ENCODE measurements at places on chromosomes 7 and 10.

DNA sequence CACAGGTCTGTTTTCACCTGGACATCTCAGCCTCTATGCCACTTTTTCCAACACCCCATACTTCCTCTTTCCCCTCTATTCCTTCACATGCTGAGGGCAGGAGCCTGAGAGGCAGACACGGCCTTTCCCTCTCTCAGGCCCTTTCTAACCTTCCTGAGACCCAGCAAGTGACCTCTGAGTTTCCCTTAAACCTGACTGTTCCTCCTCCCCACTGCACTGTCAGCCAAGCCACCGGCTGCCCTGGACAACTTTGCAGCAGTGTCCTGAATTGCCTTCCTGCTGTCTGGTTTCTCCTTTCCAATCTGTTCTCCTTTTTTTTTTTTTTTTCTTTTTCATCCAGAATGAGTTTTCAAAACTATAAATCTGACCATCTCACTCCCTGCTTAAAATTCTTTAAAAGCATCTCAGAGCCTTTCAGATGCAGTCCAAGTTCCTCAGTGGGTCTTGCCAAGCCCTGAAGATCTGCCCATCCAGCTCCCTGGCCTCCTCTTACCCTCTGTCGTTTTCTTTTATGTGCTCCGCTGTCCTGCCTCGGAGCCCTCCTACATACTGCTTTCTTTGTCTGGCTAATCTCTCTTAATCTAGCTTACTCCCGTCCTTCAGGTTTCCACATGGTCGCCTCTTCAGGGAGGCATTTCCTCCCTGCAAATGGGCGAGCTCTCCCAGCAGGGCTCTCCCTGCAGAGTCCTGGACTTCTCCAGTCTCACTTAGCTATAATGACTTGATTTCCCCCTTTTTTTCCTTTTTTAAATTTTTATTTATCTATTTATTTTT lies 30.5 kb downstream of the SLC13A4 start:
- no peak for DNase-seq

DNA sequence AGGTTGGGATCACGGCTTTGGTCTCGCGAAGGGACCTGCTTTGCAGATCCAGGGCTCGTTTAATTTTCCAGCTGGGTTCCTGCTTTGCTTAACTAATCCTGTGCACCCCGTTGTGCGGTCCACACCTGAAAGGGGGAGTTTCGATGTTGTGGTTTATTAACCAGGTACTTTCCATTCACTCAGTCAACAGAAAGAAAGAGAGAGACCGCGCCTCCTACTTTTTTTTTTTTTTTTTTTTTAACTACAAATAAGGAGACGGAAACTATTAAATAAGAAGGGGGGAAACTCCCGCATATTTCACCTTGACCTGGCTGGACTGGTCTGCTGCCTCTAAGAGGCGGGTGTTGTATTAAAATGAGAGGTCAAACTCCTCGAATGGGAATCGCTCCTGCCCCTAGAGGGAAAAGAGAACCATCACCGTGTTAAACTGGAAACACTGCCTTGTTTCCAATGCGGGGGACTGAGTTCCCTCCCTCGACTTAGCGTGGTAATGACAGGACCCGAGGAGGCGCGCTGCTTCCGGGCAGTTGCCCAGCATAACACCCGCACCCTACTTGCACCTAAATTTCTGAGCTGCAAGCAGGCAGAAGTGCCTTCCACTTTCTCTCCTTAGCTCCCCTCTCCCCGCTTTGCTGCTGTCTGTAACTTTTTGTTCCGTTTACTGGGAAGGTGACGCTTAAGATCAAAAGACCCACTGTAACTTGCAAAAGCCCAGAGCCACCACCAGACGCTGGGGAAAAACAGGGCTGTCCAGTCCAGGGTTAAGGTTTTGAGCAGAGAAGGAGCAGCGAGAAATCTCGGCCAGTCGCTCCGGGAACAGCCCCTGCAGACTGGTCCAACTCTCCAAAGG lies 1.1 kb upstream of the ITGB8 start:
- peak; percentile 79 for DNase-seq

GRCh38 chr7:128347647-128348097 lies 4.0 kb upstream of the RBM28 start:
- peak; percentile 48 for DNase-seq

GRCh38 chr7:44767912-44768627 lies 19.4 kb downstream of the ZMIZ2 start:
- DNase-seq, result peak; percentile 68

DNA sequence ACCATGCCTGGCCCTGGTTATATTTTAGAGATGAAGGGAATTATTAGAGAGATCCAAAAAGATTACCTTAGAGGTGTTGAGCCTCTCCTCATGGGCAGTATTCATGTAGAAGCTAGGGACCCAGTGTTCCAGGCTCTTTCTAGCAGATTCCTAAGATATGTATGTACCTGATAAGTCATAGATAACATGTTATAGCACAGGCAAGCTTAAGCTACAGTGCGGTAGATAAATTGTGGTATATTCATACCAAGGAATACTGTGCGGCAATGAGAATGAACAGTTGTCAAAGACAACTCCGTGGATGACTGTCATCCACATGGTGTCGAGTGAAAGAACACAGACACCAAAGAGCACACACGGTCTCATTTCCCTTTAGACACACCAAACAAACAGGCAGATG lies 53.1 kb downstream of the TACR2 start:
- DNase-seq, result no peak

- DNase-seq, result no peak
Measured at GRCh38 chr10:110479710-110480109, 18.0 kb upstream of the DUSP5 start.

- peak; percentile 14 for DNase-seq
Measured at GRCh38 chr7:28623863-28624262, 211.5 kb downstream of the CREB5 start.

- DNase-seq, result no peak
Measured at GRCh38 chr7:75638594-75639070, 100.1 kb downstream of the HIP1 start.

DNA sequence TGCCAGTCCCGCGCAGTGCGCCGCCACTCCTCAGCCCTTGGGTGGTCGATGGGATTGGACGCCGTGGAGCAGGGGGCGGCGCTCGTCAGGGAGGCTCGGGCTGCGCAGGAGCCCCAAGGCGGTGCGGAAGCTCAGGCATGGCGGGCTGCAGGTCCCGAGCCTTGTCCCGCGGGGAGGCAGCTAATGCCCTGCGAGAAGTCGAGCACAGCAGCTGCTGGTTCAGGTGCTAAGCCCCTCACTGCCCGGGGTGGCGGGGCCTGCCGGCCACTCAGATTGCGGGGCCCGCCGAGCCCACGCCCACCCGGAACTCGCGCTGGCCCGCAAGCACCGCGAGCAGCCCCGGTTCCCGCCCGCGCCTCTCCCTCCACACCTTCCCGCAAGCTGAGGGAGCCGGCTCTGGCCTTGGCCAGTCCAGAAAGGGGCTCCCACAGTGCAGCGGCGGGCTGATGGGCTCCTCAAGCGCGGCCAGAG lies 14.4 kb upstream of the WASL start:
- no peak for DNase-seq

DNA sequence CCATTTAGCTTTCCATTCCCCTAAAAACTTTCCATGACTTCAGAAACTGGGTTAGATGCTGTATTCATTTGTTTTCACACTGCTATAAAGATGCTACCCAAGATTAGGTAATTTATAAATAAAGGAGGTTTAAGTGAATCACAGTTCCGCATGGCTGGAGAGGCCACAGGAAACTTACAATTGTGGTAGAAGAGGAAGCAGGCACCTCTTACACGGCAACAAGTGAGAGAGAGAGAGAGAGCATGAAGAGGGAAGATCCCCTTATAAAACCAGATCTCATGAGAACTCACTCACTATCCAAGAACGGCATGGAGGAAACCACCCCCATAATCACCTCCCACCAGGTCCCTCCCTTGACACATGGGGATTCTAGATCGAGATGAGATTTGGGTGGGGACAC lies 336.8 kb downstream of the TFEC start:
- DNase-seq, result no peak

- peak; percentile 66 for DNase-seq
Measured at GRCh38 chr10:28722065-28722803, 44.9 kb downstream of the BAMBI start.

DNA sequence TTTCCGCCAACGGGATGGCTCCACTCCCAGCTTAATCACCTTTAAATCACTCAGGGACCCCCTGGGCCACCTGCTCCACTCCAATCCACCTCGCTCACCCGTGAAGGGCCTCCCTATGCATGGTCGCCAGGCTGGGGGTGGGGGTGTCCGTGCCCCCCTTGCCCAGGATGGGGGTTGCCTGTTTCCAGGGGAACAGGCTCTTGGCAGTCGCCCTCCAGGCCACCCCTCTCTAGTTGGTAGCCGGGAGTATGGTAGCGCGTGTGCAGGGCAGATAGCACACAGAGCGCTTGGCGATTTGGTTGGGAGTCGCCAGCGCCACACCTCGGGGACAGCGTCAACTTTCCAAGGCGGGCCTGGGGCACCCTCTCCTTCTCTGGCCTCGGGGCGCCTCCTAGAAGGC lies 134.9 kb upstream of the ZNF92 start:
- no peak for DNase-seq

DNA sequence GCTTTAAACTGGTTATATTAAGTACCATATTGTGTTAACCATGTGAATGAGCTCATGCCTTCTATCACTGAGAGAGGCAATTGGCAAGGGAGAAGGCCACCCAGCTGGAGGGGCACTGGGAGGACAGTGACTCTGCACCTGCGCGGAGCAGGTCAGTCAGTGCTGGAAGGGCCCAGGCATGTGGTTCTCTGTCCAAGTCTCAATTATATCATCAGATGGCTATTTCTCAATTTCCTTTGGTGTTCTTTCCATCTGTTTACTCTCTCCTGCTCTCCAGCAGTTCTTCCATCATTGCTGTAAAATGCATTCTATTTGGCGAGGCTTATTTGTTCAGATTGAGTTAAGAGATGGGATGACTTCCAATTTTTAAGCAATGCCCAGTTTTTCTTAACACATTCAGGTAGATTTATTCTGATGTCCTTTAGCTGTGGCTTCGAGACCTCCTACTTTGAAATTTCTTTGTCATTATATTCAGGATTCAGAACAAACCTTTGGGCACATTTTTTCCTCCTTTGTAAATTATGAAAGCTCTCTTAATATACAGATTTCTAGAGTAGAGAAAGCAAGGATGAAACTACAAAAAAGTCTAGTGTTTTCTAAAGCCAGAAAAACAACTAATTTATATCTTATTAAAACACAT lies 159.3 kb downstream of the BMPER start:
- DNase-seq, result no peak

DNA sequence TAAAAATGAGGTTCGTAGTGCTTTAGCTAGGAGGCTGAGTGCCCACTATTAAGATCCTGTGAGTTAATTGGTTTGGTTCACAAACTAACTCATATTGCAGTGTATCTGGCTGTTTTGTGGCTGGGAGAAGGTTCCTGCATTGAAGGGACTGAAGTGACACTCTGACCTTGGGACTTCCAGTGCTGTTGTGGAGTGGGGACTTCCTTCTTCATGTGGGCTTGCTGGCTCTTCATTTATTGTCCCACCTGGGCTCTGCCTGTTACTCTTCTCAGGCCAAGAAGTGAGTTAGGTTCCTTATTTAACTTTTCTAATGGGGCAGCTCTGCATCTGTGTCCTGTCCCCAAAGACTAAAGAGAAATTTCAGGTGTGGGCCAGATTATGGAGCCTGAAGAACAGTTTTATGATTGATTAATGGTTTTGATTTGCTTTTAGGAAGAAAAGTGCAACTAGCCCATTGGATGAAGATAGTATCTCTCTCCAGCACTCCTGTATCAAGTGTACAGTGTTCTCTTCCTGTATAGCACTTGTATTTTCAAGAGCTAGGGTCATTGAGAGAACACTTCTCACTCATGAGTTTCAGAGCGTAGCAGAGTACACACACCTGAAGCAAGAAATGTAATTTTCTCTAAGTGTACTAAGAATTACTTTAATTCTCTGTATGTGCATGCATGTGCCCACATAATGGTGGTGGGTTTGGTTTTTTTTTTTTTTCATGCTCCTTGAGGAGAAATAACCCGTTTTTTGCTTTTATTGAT lies 54.8 kb downstream of the AUTS2 start:
- no peak for DNase-seq

GRCh38 chr7:774161-775109 lies 47.4 kb upstream of the PRKAR1B start:
- peak; percentile 31 for DNase-seq

DNA sequence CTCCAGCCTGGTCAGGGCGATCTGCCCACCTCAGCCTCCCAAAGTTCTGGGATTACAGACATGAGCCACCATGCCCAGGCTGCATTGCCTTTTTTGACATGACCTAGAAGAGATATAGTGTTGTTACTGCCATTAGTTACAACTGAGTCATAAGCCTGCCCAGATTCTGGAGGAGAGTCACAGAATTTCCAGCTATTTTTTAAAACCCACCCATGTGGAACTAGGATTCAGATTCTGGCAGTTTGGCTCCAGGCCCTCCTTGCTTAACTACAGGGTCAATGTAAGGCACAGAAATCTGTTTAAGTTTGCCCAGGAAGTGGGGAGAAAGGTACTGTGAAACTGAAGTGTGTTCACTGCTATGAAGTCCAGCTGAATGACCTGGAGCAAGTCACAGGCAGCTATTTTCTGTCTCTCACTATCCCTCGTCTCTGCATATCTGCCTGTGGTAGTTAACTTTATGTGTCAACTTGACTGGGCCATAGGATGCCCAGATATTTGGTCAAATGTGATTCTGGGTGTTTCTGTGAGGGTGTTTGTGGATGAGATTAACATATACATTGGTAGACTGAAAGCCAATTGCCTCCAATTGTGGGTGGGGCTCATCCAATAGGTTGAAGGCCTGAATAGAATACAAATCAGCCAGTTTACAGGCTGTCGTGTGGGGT lies 8.4 kb upstream of the MARVELD1 start:
- DNase-seq, result no peak

GRCh38 chr7:39051707-39052106 lies 74.0 kb downstream of the POU6F2 start:
- no peak for DNase-seq

- no peak for DNase-seq
Measured at GRCh38 chr10:69891057-69891617, 89.4 kb downstream of the COL13A1 start.

DNA sequence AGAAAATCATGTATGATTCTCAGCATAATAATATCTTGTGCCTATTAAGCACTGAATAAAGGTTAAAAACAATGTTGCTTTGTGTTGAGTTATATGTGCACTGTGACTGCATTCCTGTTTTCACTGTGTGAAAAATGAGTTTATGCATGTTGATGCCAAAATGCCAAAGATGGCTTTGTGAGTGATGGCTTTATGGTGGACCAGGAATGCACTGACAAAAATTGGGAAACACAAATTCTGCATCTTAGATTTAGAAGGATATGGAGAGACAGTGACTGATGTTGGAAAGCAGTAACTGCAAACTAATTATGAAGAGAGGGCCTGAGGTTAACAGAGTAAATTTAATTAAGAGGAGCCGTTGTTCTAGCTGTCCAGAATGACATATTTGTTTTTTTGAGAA lies 440.4 kb downstream of the KIF20B start:
- no peak for DNase-seq

Measured in hippocampal formation (tissue), 2 donors.